AG09309 (cell line): ENCODE measurements at places on chromosomes 2 and 18.

- DNase-seq = no peak
Observed at GRCh38 chr2:26574900-26575560, 66.1 kb downstream of the CIB4 start.

- no peak for DNase-seq
Observed at GRCh38 chr18:57426187-57426586, 9.0 kb upstream of the ONECUT2 start.

DNA sequence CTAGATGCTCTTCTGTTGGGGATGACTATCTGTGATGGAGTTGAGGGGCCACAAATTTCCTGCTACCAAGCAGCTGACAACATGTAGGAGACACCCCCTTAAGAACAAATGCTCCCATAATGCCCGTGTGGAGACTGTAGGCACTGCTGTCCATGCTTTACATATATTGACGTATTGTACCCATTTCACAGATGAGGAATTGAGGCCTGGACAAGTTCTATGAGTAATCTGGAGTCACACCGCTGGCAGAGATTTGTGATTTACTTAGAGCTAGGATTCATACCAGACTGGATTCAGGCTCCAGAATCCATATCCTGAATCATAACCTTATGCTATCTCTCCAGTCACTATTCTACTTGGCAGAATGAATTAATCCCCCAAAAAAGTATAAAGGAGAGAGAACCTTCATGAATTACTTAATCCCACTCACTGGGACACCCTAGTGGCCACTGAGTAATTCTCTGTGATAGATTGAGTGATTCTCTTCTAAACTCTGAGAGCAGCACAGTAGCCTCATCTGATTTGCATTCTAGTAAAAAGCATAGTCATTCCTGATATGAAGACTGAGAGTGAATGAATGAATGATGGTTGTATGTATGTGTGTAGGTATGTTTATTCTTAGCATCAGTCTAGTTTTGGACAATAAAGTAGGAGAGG is 460.7 kb upstream of the MEIS1 start:
- DNase-seq = no peak

DNA sequence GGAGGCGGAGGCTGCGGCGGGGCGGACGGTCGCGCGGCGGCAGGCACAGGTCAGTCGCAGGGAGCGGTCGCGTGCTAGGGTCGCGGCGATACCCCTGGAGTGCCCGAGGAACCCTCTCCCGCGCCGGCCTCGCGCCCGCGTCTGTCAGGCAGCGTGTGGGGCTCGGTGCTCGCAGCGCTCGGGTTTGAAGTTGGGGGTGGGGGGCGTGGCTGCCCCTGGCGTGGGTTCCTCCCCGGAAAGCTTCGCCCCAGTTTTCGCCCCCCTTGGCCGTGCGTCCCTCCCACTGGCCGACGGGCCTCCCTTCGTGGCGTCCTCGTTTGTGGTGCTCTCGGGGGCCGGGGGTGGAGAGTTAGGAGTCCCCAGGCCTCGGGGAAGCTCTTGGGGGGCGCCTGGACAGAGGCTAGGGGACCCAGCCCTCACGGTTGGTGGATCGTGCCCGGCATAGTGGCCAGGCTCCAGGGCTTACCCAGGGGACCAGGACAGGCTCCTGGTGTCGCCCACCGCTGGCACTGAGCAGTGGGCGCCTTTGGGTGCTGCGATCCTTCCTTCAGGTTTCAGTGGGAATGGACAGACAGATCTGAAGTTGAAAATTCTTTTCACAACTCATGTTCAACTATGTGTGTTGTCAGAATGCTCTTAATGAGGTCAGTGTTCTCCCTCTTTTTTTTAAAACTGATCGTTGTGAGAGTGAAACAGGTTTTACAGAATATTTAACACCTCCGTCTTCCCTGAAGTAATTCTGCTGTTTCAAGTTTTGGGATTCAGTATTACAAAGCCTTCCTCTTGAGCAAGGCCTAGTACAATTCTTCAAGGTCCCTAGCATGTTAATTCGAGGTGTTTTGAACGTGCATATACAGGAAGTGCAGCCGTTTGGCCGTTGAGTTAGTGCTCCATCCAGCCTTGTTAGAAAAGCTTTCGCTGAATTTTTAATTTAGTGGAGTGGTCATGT is 604 bp downstream of the RALBP1 start:
- no peak for DNase-seq

DNA sequence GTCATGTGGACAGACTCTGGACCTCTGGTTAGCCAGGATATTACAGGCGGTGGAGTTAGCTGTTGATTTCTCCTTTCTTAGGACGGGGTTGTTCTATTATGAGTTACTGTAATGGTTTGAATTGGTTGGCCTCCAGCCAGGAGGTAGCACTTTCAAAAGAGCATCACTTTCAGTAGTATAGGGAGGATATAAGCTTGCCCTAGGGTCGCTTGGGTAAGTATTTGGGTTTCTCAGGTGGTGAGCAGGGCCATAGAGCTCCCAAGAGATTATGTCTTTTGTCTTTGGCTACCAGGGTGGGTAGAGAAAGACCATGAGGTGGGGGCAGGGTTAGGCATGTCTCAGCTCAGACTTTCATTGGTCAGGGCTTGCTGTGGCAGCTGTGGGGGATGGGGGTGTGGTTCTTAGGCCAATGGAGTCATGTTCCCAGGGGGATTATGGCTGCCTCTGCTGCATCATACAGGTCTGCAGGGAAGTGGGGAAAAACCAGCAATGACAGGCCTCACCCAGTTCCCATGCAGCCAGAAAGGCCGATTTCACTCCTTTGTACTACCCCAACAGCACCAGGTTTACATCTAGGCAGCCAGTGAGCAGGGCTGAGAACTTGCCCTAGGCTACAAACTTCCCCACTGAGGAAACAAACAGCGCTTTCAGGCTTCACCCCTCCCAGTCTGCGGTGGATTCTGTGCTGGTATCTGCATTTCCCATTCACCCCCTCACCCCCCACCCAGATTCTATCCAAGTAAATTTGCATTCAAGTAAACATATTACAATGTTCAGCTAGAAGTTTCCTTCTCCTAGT is 89.4 kb upstream of the SLC38A11 start:
- DNase-seq = no peak

GRCh38 chr2:113148606-113149552 is 21.5 kb downstream of the IL1RN start:
- no peak for DNase-seq
